ENCODE measurements at places on chromosomes 5 and 9.

DNA sequence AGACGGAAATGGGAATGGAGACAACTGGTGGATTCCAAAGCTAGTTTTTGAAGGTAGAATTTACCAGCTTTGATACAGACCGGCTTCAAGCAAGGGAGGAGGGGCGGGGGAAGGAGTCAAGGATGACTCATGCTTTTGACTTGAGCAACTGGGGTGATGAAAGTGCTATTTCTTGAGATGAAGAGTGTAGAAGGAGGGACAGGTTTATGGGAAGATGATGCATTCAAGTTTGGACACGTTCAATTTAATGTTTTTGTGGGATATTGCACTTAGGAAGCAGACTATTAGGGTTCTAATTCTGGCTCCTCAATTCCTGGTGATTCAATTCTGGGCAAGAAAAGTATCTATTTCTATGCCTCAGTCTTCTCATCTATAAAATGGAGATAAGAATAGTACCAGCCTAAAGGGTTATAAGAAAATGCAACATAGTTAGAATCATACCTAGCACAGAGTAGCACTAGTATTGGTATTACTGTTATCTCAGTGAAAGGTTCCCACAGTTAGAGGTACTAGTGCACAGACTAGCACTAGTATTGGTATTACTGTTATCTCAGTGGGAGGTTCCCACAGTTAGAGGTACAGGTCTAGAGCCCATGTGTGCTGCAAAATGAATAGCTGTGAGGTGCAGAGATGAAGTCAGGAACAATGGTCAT, 4.6 kb downstream of the NIPAL4 start:
- no peak for DNase-seq
- peaks cover 12% of the 10 kb centered on the region for H3K27me3 ChIP-seq
- no peak overlapping the region for H3K27ac ChIP-seq
- H3K4me1 ChIP-seq: peaks cover 9% of the 10 kb centered on the region
- no peak overlapping the region for H3K4me3 ChIP-seq

DNA sequence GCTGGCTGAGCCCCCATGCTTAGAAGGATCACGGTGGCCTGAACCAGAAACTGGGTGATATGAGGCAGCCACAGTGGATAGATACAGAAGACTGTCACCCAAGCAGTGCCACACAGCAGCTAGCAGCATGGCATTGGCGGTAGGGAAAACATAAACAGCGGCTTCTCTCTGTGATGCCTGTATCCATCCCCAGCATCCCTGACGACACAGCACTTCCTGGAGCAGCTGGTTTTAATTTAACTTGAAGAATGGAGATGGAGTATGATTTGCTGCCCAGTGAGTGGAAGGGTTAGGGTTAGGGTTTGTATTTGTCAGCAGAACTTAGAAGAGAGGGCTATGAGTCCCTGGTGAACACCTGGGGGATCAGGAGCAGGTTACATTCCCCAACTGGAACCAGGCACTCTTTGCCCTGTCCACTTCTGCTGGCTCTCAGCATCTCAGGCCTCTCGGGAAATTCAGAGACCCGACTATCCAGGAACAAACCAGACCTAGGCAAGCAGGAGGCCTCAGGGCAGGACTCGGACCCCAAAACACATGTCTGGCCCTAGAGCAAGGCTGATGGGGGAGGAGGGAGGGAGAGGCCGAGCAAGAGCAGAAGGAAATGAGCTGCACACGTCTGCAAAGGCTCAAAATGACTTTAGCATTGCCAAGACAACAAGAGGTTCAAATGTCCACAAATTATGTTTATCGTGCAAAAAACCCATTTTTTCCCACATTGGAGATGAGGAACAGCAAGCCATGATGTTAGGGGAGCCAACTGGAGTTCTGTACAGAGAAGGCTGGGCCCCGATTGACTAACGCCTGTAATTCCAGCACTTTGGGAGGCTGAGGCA, 6.5 kb upstream of the GGTA1 start:
- DNase-seq: no peak
- no peak overlapping the region for H3K27ac ChIP-seq
- H3K4me1 ChIP-seq: no peaks in the 10 kb centered on the region
- no peaks in the 10 kb centered on the region for H3K27me3 ChIP-seq
- H3K4me3 ChIP-seq: no peak overlapping the region

DNA sequence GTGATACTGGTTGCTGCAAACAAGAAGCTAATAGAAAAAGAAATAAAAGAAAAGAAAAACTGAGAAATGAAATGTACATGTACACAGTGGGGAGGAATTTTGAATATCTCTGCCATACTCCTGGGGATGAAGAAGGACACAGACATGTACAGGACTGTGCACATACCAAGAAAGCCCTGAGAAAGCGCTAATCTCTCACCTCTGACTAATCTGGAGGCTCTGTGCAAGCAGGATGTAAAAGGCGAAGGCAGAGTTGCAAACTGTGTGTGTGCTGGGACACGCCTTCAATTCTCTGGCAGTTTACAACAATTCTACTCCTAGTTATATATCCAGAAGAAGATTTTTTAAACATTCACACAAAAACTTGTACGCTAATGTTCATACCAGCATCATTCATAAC, 211.4 kb downstream of the KIAA0825 start:
- no peaks in the 10 kb centered on the region for H3K36me3 ChIP-seq
- no peaks in the 10 kb centered on the region for H3K4me1 ChIP-seq
- H3K4me3 ChIP-seq: no peak overlapping the region
- no peaks in the 10 kb centered on the region for H3K27me3 ChIP-seq

DNA sequence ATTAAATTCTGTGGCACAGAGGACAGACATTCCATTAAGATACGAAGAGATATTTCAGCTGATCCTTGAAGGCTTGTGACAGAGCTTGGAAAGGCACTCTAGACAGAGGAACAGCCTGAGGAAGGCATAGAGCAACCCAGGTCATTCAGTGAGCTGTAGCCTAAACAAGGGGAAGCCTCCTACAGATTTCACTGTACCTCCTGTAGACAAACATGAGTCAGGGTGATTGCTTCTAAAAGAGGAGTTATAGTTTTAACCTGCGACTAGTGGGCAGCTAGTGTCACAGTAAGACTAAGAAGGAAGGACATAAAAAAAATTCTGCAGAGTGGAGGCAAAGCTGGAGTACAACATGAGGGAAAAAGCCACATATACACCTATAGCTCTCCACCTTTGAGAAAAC, 43.5 kb upstream of the ANKDD1B start:
- H3K36me3 ChIP-seq: peaks cover 5% of the 10 kb centered on the region
- H3K4me1 ChIP-seq: peaks cover 9% of the 10 kb centered on the region
- peak overlapping the region; percentile 57 for H3K27ac ChIP-seq
- H3K4me3 ChIP-seq: no peak overlapping the region

GRCh38 chr9:134030821-134031470, 5.7 kb downstream of the BRD3OS start:
- peaks cover 6% of the 10 kb centered on the region for H3K36me3 ChIP-seq
- H3K27me3 ChIP-seq: no peaks in the 10 kb centered on the region
- no peak for DNase-seq
- no peak overlapping the region for H3K4me3 ChIP-seq
- no peak overlapping the region for H3K27ac ChIP-seq
- peaks cover 7% of the 10 kb centered on the region for H3K4me1 ChIP-seq

- H3K4me1 ChIP-seq: no peaks in the 10 kb centered on the region
- H3K4me3 ChIP-seq: no peak overlapping the region
- no peaks in the 10 kb centered on the region for H3K36me3 ChIP-seq
- H3K27ac ChIP-seq: no peak overlapping the region
Measured at GRCh38 chr9:124840300-124840833, 12.9 kb upstream of the WDR38 start.

- peaks cover 41% of the 10 kb centered on the region for H3K4me1 ChIP-seq
- no peaks in the 10 kb centered on the region for H3K36me3 ChIP-seq
- H3K4me3 ChIP-seq: no peak overlapping the region
- no peak for DNase-seq
Measured at GRCh38 chr9:134063571-134064450, 4.0 kb downstream of the BRD3 start.

DNA sequence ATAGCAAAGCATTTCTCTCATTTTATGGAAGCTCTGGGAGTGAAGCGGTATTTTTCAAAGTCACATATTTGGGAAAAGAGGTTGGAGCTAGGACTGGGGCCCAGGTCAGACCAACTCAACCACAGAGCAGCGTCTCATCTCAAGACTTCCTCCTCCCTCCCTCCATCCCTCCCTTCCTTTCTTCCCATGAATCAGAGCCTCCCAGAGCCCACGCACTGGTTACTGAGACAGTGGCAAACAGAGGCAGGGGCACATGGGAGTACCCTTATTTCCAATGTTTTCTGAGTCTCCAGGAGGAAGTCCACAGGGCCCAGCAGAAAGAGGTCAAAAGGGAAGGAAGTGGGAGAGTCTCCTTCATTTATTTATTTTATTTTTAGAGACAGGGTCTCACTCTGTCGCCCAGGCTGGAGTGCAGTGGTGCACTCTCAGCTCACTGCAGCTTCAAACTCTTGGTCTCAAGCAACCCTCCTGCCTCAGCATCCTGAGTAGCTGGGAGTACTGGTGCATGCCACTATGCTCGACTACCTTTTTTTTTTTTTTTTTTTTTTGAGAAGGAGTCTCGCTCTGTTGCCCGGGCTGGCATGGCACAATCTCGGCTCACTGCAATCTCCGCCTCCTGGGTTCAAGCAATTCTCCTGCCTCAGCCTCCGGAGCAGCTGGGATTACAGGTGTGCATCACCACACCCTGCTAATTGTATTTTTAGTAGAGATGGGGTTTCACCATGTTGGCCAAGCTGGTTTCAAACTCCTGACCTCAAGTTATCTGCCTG, 52.5 kb upstream of the CDKN2AIPNL start:
- peaks cover 14% of the 10 kb centered on the region for H3K4me1 ChIP-seq
- H3K27me3 ChIP-seq: no peaks in the 10 kb centered on the region
- H3K4me3 ChIP-seq: no peak overlapping the region

DNA sequence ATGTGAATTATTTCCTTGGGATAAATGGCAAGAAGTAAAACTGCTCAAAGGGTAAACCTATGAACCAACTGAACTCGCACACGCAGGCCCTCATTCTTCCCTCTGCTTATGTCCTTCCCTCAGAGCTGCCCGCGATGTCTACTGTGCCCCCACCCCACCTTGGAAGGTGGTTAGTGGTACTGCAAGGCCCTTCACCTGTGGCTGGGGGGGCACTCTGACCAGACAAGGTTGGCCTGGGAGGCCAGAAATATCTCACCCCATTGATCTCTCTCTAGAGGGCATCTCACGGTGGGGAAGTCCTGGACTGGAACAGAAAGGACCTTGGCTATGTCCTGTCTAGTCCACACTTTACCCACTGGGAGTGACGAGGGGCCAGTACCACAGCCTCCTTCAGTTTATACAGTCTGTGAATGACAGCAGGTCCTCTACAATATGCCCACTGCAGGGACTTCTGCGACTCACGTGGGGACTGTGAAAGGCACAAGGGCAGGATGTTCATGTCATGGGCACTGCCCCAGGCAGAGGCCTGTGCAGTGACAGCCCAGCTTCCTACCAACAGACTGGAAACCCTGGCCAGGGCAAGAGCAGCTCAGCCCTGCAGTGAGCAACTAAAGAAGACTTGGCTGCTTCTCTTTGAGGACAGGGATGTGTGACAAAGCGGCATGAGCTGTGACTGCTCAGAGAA, 56.8 kb upstream of the SYNPO start:
- no peak overlapping the region for H3K27ac ChIP-seq
- no peaks in the 10 kb centered on the region for H3K27me3 ChIP-seq
- no peak overlapping the region for H3K4me3 ChIP-seq
- no peak for DNase-seq

- H3K4me1 ChIP-seq: no peaks in the 10 kb centered on the region
- no peaks in the 10 kb centered on the region for H3K27me3 ChIP-seq
- no peak overlapping the region for H3K27ac ChIP-seq
- H3K4me3 ChIP-seq: no peak overlapping the region
Measured at GRCh38 chr5:82336226-82336958, 58.2 kb upstream of the RPS23 start.

DNA sequence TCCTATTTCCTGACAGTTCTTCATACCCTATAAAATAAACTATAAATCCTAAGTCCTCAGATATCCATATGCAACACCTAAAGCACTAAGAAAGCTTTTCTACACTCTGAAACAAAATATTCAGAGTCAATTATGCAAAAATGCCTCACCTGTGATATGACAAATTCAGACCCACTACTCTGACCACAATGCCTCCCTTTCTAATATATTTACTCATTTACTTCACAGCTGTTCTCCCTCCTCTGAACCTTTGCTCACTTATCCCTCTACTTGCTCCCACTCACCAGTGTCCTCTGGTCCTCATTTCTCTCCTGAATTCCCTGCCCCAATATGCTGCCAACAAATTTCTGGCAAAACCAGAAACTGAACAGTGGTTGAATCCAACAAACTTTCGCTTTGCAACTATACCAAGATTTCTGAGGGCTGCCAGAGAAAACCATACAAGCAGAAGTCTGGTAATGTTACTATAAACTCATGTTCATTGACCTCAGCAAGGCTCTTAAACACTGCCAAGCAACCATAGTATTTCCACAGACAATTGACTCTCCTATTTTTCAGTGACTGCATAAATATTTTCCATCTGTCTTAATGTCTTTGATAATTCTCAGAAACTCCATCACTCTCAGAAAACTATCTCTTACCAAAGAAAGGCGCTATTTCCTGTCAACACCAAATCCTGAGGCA, 7.1 kb downstream of the CCNH start:
- no peak for DNase-seq
- H3K4me1 ChIP-seq: peaks cover 41% of the 10 kb centered on the region
- H3K4me3 ChIP-seq: no peak overlapping the region
- no peaks in the 10 kb centered on the region for H3K27me3 ChIP-seq
- H3K27ac ChIP-seq: no peak overlapping the region

GRCh38 chr5:6831678-6832671, 118.7 kb downstream of the TENT4A start:
- H3K27me3 ChIP-seq: no peaks in the 10 kb centered on the region
- no peak for DNase-seq
- no peaks in the 10 kb centered on the region for H3K36me3 ChIP-seq
- H3K4me1 ChIP-seq: peaks cover 8% of the 10 kb centered on the region

- peak overlapping the region; percentile 86 for H3K4me3 ChIP-seq
- no peak for DNase-seq
- H3K4me1 ChIP-seq: peaks cover 22% of the 10 kb centered on the region
- H3K36me3 ChIP-seq: peaks cover under 1% of the 10 kb centered on the region
- H3K27ac ChIP-seq: peak overlapping the region; percentile 97
- no peaks in the 10 kb centered on the region for H3K27me3 ChIP-seq
Measured at GRCh38 chr5:134177369-134178095, 782 bp upstream of the SKP1 start.

- H3K27me3 ChIP-seq: no peaks in the 10 kb centered on the region
- DNase-seq: no peak
- H3K36me3 ChIP-seq: no peaks in the 10 kb centered on the region
- no peak overlapping the region for H3K4me3 ChIP-seq
- H3K4me1 ChIP-seq: no peaks in the 10 kb centered on the region
Measured at GRCh38 chr9:127307802-127308201, 43.2 kb downstream of the GARNL3 start.

- no peaks in the 10 kb centered on the region for H3K4me1 ChIP-seq
- no peak overlapping the region for H3K27ac ChIP-seq
- peaks cover 56% of the 10 kb centered on the region for H3K36me3 ChIP-seq
- no peak overlapping the region for H3K4me3 ChIP-seq
- H3K27me3 ChIP-seq: no peaks in the 10 kb centered on the region
- DNase-seq: no peak
Measured at GRCh38 chr5:62376064-62376463, 27.6 kb downstream of the DIMT1 start.

DNA sequence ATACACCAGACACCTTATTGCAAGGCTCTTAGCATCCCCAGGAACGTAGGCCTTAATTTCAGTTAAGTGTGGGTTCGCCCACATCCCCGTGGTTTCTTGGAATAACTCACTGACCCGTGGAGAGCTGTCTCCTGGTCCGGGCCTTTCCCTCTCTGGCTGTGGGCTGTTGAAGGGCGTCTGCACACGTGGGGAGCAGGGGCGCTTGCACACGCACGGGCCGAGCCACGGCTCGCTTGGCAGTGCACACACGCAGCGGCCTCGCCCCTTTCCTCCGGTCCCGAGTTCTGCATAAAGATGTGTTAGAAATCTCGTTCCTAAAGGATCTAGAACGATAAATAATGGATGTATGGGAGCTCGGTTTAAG, 141.9 kb downstream of the PBX3 start:
- peaks cover 15% of the 10 kb centered on the region for H3K27me3 ChIP-seq
- peaks cover 8% of the 10 kb centered on the region for H3K4me1 ChIP-seq
- no peaks in the 10 kb centered on the region for H3K36me3 ChIP-seq

All from CD8-positive, alpha-beta memory T cell (primary cell).